Activated effector memory CD4-positive, alpha-beta T cell treated with anti-CD3 and anti-CD28 coated beads, Interleukin-2, amount 50 U/mL, for 16 hours (primary cell): ENCODE measurements at places on chromosomes 2 and 18.

DNA sequence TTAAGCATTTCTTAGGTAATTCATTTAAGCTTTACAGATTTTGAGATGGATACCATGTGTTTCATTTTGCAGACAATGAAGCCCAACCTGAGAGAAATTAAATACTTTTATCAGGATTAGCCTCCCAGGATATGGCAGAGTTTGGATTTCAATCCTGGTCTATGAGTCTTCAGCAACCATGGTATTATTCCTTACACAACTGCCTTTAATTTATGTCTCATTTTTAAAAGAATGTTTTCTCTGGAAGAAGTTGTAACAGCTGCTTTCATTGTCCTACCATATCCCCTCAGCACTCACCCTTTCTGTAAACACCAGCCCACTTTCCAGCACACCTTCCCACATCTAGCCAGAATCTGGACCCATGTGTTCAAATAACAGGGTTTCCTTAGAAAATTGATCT lies 863.7 kb upstream of the VRK2 start:
- no peak for DNase-seq

- no peak for DNase-seq
Measured at GRCh38 chr2:226973816-226974215, 138.0 kb downstream of the RHBDD1 start.

DNA sequence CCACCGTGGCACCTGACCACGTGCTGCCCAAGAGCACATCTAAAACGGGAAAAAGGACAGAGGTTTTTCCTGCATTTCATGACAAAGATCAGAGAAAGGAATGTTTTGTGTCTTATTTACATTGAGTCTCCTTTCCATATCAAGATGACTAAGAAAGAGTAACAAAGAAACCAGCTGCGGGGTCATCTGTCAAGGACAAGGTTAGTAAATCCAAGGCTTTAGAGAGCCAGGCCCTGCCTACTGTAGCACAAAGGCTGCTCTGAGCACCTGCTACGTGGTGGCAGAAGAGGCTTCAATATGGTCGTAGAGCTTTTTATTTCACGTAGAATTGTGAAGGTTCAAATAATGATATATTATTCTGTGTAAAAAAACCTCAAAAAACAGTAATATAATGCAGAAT lies 51.0 kb downstream of the PRELID3A start:
- no peak for DNase-seq

- no peak for DNase-seq
Measured at GRCh38 chr2:63053081-63053888, 2.7 kb downstream of the OTX1 start.

DNA sequence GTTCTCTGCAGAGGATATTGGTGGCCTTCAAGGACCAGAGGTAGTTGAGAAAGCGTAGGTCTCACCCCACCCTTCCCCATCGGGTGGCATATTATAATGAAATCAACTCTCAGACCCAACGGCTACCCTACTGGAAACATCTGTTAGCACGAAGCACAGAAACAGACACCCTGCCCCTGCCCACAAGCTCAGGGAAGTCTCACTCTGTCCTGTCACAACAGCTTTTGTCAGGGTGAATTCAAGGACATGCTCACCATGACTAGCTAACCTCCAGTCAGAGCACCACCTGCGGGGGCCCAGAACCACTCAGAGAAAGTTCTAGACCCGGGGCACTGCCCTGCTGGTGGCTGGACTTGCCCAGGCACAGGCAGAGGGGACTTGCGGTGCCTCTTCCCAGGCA lies 3.5 kb upstream of the B3GNT7 start:
- DNase-seq: no peak

- DNase-seq: no peak
Measured at GRCh38 chr2:43592443-43592842, 3.4 kb downstream of the THADA start.

DNA sequence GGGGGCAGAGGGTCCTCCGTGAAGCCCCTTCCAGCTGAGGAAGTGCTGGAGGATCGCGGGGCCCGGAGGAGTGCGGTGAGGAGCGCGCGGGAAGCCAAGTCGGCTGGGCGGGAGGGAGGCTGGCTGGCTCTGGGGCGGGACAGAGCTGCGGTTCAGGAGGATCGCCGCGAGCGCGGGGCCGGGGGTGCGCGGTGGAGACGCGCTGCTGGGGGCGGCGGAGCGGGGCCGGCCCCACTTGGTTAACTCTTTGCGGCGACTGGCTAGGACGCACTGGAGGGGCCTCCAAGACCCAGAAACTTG lies 464 bp downstream of the CYBRD1 start:
- no peak for DNase-seq

DNA sequence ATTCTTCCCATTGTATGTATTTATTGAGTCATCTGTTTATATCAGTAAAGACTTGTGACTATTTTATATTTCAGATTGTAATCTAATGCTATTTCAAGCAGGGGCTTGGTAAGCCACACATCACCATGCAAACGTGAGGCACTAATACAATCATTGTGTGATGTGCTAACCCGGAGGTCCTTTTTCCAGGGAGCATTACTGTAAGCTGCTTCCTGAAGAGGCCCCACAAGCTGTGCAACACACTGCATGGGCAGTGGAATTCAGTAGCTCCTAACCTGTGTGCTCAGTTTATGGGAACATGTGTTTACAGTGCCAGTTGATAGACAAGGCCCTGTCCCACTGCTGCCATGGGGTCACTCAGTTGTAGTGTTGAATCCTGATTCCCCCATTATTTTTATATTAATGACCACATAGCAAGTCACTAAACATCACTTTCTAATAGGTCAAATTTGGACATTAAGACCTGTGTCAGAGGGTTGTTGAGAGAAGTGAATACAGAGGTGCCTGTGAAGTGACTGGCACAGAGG lies 162.9 kb downstream of the FHOD3 start:
- no peak for DNase-seq

DNA sequence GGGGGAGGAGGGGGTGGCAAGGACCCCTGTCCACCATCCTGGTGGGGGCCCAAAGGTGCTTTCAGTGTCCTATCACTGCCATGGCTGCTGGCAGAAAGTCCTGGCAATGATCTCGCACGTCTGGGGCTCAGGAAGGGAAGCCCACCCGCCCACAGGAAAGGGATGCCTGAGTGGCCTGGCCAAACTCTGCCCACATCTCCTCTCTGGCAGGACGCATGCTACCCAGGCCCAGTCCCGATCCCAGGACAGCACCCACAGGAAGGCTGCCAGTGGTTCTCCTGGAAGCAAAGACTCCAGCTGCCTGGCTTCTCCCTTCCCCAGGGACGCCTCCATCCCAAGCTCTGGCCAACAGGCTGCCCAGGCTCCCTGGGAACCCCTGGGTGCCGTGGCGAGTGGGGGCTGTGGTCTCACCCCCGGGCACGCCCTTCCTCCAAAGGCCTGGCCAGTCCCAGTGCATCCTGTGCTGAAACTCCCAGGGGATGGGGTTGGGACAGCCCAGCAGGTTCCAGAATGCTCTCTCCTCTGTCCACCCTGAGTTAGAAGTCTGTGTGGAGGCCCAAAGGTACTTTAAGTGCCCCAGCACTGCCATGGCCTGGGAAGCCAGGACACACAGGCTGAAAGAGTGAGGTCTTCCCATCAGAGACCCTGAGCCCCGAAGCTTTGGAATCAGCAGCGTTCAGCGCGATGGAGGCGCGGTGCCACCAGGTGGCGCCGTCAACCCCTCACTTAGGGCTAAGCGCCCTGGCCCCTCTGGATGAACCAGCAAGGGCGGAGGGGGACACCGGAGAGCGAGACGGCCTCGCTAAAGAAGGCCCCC lies 29.8 kb upstream of the TAF1B start:
- peak; percentile 89 for DNase-seq

GRCh38 chr18:59001721-59002120 lies 137.0 kb downstream of the ZNF532 start:
- DNase-seq: no peak

GRCh38 chr2:183404392-183404791 lies 280.1 kb downstream of the NUP35 start:
- no peak for DNase-seq
